ENCODE measurements at places on chromosomes 4 and X.

DNA sequence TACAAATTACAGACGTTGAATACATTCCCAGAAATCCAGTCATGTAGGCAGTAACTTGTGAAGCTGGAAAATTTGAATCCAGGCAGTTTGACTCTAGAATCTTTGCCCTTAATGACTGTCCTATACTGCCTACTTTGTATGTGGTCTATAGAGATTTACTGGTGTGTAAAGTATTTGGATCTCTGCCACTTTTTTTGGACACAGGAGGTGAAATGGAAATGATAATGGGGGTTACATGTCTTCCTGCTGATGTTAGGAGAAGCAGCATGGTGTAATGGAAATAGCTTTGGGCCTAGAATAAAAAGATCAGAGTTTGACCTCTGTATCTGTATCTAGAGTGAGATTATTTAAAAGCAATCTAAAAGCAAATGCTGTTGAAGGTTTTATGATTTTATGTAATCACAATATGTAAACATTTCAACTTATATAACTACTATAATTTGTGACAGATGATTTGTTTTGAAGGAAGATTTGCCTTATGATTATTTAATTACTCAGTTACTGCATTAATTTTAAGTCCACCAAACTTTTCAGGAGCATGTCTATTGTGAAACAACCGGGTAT, 3.3 kb downstream of the COL4A5 start:
- DNase-seq, result no peak

- no peak for DNase-seq
These were observed 457.8 kb downstream of the TRAM1L1 start for GRCh38 chr4:116627545-116627944.

DNA sequence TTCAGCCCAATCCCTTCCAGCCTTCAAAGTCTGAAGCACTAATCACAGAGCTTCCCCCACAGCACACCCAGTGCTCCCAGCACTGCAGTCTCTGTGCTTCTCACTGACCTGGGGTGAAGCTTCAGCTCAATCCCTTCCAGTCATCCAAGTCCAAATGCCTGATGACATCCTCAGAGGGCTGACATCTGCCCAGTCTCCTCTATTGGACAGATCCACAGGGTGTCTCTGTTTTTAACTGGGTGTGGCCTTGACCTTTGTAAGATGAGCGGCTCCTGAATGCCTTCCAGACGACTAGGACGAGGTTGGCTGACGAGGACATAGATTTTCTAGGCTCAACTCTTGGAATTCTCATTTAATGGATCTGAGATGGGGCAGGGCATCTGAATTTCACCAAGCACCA, 7.6 kb upstream of the SLC2A9 start:
- DNase-seq, result no peak

GRCh38 chr4:183441276-183441675, 3.2 kb upstream of the CDKN2AIP start:
- DNase-seq, result no peak

GRCh38 chr4:114598191-114599121, at the start of gene UGT8:
TSS of gene UGT8 (plus strand) at chr4:114598807. CDS start at chr4:114622881, 24,074 bp downstream.
- DNase-seq, result no peak

GRCh38 chr4:102247041-102247440, 98.2 kb downstream of the SLC39A8 start:
- no peak for DNase-seq

GRCh38 chr4:184415071-184415470, 59.3 kb downstream of the IRF2 start:
- DNase-seq, result no peak

GRCh38 chr4:15042529-15043167, 40.4 kb downstream of the CPEB2 start:
- no peak for DNase-seq

GRCh38 chr4:22031423-22031822, 82.9 kb upstream of the KCNIP4 start:
- no peak for DNase-seq

DNA sequence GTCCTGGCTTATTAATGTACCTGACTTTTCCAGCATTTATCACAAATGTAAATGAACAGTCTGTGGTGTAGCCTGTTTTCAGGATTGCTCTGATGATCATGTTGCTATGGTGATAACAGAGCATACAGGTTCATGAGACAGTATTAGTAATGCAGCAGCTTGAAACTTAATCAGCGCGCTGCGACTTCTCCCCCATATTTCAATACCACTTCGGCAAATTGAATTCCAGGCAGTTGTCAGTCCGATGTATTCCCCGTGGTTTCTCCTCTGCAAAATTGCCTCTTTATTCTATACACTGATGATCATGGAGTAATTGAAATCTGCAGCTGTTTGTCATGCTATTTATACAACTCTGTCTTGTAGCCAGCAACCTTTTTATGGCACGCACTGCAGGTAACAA, 239.3 kb downstream of the C4orf33 start:
- DNase-seq, result no peak

GRCh38 chr4:1515763-1516162, 109.5 kb upstream of the NKX1-1 start:
- no peak for DNase-seq

DNA sequence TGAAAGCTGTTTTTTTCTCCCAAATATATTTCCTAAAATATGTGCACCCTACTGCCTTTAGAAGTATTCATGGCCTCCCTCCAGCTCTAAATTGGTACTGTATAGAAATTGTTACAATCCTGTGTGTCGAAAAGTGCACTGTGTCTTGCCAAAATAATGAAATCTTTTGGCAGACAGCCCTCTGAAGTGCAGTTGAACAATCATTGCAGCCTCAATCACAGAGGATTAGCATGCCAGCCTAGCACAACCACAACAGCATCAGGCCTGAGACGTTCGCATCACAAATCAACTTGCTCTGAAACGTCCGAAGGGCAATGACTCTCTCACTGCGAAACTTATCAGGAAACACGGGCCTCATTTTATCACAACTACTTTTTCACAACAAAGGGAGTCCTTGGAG, 99.0 kb downstream of the ANOS1 start:
- no peak for DNase-seq

- DNase-seq, result peak; percentile 21
These were observed 75.1 kb downstream of the PRKX start for GRCh38 chrX:3638280-3638873.

DNA sequence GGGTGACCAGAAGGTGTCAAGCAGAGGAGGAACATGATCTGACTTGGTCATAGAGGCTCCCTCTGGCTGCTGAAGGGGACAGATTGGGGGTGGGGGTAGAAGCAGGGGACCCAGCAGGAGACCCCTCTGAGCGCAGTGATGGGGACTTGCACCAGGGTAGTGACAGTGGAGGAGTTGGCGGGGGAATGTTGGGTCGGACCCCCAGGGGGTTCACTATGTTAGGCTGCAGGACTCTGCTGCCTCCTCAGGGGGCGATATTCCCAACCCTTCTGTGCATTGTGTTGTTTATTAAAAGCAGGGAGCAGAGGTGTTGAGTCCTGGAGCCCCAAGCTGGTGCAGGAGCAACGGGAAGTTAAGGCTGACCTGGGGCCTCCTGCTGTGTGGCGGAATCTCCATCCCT, 8.8 kb downstream of the WDR13 start:
- no peak for DNase-seq

- no peak for DNase-seq
These were observed 3.6 kb downstream of the ABLIM2 start for GRCh38 chr4:8155048-8155447.

DNA sequence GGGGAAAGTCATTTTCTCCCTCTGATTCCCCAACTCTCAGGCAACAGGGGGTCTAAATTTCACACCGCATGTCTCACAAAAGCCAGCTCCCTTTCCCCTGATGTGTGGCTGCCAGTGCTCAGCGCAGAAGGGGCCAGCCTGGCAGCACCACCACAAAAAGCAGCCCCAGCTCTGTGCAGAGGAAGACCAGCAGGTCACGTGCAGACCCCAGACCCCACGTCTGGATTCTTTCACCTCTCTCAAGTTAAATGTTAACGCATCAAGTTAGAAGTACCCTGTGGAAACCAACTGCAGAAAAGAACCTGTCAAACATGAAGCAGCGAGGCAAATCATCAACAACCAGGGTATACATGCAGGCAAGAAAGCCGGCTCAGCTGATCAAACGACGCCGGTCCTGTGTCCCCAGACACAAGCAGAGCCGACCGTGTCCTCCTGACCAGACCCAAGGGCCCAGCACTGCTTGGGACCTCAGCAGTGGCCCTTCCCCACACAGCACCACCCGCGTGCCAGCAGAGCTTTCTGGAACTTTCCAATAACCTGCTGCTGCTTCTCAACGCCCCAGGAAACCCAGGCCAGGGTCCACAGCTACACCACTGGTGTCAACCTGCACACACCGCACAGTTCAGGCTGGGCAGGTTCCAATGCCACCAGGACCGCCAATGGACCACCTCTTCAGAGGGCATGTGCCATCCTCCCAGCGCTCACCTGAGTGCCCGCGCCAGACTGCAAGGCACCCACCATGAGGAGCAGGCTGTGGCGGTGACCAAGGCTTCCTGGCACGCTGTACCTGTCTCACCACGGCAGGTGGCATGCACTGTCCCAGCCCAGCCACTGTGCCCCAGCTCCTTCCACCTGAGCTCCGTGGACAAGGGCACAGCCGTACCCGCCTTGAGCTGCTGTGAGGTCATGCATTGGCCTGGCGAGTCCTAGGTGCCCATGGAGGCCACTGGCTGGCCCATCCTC, 4.0 kb downstream of the LRPAP1 start:
- no peak for DNase-seq

GRCh38 chr4:64146030-64146429, 263.2 kb downstream of the TECRL start:
- DNase-seq, result no peak

GRCh38 chr4:88807499-88807898, 109.9 kb upstream of the NAP1L5 start:
- DNase-seq, result no peak

DNA sequence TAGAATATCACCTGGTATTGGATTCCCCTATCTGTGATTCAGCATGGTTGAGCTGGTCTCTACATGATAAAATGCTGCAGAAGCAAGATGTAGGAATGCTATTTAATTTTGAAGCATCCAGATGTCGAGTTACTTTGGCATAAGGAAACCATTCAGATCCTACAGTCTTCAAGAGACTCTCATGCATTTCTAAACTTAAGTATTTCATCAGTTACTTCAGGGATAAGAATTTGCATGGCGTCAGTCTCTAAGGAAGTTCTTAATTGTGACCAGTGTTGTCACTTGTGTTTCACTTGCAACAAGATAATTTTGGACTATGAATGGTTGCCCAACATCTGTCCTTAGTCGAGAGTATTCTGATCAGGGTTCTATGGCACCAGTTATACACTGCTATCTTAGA, 192.4 kb downstream of the CCNG2 start:
- no peak for DNase-seq

GRCh38 chrX:66633541-66633940, 5.3 kb downstream of the EDA2R start:
- no peak for DNase-seq

DNA sequence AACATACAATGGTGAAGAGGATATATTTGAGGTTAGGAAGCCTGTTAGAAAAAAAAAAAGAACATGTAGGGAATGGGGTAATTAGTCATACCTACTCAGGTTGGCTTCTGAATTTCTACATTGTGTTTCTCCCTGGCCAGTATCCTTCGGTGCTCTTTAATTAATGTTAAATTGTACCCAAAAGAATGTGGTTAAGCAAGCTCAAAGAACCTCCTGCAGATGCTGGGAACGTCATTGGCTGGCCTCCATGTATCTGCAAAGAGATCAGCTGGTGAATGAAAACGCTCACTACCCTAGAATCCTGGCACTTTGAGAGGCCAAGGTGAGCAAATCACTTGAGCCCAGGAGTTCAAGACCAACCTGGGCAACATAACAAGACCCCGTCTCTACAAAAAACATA, 942.3 kb upstream of the PRKX start:
- no peak for DNase-seq

DNA sequence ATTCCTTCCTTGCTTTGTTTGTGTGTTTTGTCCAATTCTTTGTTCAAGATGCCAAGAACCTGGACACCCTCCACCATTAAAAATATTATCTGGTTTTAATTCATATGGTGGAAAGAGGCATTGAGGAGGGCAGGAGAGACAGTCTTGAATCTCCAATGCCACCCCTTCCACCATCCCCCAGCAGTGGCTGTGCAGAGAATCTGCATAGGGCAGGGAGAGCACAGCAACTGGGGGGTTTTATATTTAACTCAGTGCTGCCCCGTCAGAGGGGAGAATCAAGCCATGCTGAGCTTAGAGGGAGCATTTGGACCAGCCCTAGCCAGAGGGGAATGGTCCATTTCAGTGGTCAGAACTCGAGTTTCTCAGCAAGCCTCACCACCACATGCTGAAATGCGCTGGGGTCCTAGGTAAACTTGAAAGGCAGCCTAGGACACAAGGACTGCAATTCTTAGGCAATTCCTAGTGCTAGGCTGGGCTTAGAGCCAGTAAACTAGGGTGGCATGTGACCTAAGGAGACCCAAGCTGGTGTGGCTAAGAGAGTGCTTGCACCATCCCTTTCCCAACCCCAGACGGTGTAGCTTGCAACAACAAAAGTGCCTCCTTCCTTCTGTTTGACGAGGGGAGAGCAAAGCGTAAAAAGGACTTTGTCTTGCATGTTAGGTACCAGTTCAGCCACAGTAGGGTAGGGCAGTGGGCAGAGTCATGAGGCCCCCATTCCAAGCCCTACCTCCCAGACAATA, 34.2 kb downstream of the CCDC158 start:
- no peak for DNase-seq

GRCh38 chr4:119233750-119234149, 21.2 kb downstream of the USP53 start:
- DNase-seq, result no peak

DNA sequence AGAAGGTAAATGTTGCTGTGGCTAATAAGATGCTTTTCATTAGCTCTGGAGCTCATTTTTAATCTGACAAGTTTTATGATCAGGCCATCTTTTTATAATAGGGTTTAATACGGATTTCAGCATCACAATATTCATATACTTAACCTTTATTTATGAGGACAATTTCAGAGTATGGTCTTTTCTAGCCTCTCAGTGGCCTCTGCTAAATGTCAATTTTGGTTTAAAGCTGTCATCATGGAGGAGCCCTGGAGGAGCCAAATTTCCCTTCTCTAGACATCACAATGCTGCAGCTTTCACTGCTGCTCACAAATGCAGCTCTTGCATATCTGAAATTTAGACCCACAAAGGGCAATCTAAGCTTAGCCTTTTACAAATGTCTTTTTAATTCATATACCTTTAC, 510.4 kb downstream of the PCDH7 start:
- DNase-seq, result no peak

GRCh38 chr4:123876143-123876542, 479.5 kb downstream of the SPRY1 start:
- no peak for DNase-seq

GRCh38 chr4:578451-579443, 2.7 kb upstream of the TMEM271 start:
- DNase-seq, result no peak

DNA sequence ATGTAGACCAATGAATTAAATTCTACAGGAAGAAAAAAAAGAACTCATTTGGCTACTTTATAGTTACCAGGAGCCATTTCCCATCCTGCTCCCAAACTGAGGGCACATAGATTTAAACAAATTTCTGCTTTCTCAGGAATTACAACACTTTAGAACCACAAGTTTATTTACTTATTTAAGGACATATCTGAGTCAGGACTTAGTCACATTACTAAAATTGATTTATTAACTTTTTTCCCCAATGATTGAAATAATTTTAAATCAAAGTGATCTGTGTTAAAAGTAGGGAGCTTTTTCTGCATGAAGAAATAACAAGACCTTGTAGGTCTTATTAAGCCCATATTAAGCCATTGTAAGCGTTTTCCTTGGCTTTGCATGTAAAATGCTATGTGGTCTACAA, 291.0 kb upstream of the HAND2 start:
- peak; percentile 20 for DNase-seq

- no peak for DNase-seq
These were observed 180.5 kb downstream of the KLHL13 start for GRCh38 chrX:117936118-117936517.

- DNase-seq, result no peak
These were observed 7.6 kb upstream of the LNX1 start for GRCh38 chr4:53598901-53599300.

- no peak for DNase-seq
These were observed 30.5 kb downstream of the TMPRSS11D start for GRCh38 chr4:67853336-67853735.
